ENCODE measurements at places on chromosomes 5 and 9. TPM values are rescaled to one million over a fixed set of nuclear protein-coding genes. Genes with fewer than 3 reads are reported as not detected.
A peak's percentile ranks its signal among the peaks of the same experiment; 100 is the strongest.

DNA sequence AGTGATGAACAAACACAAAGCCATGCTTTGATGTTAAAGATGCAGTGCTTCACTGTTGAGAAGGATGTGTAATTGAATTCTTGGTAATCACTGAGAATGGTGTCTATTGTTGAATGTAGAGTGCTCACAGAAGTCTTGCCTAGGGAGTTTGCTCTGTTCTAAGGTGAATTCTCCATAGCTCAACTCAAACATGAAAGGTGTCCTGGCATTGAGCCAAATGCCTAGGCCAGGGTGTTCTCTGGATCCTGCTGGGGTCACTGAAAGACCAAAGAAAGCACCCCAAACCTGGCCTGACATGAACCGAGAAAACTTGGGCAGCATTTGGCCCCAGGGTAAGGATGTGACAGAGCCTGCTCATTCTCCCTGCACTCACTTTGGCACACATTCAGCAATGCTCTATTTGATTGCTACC is 217.3 kb downstream of the ARL15 start:
- DNase-seq, result no peak

DNA sequence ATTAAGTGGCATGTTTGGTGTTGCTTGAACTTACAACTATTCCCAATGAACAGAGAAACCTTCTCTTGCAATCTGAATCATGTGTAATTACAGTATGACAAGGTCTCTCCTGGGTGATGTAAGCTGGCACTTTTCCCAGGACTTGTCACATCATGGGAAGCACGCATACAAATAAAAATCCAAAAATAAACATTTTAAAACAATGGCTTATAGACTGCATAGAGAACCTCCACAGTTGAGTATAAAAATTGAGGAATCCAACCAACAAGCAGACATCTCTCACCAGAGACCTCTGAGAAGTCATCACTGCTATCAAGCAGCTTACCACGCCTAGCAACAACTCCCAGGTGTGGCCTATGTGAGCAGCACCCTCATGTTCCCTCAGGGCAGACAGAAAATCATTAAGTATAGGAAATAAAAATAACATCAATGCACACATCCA is 3.9 kb downstream of the MLLT3 start:
- DNase-seq, result no peak

GRCh38 chr5:160230686-160231527 is 1.6 kb downstream of the FABP6 start:
- DNase-seq, result no peak

Gene MLANA
- not detected for total RNA-seq

Gene TAF11L14
- not detected for total RNA-seq

DNA sequence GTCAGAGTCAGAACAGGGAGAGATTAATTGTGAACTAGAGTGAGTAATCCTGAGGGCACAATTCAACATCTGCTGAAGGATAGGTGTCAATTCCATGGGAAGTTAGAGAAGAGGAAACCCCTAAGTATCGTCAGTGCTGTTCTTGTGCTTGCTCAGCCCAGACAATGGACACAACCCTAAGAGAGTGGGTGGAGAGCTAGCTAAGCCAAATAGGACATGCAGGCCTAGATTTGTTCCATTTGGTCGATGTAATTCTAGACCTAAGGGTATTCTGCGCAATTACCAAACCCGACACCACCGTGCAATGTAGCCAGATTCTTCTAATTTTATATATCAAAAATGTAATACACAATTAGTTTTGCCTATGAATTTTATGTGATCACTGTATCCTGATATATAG is 431.6 kb downstream of the SH3GL2 start:
- DNase-seq, result no peak

GRCh38 chr5:179864686-179865085 is 6.1 kb upstream of the MRNIP start:
- DNase-seq, result no peak

DNA sequence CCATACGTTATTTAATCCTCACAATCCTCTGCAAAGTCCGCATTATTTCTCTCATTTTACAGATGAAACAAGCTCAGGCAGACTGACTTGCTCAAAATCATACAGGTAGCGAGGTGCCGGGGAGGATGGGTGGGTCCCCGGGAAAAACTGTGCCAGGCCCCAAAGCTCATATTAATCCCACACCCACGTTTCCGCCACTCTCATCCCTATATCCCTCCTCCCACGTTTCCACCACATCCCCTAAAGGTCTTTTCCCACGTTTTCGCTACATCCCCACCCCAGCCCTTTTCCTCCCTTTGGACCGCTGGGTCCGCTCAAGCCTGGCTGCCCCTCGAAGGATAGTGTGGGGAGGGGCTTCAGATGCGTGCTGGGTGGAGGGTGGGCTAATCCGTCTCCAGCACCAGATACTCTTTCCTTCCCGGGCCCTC is 434 bp upstream of the FSD1L start:
- no peak for DNase-seq

Gene NR2F1
- 35.4 TPM for total RNA-seq

DNA sequence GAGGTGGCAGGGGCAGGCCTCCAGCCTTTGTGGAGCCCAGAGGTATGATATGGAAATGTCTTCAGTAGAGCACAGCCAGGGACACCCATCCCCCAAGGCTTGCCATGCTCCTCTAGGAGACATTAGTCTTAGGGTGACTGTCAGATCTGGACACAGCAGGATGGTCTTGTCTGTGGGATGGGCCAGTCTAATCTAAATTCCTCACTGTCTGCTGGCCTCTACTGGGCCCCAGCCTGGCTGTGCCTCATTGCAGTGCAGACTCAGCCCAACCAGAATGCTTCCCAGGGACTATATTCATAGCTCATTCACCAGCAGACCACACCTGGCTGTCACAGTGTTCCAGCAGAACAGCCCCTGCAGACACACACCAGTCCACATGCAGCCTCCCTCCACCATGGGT is 129.5 kb upstream of the MRPS30 start:
- no peak for DNase-seq

DNA sequence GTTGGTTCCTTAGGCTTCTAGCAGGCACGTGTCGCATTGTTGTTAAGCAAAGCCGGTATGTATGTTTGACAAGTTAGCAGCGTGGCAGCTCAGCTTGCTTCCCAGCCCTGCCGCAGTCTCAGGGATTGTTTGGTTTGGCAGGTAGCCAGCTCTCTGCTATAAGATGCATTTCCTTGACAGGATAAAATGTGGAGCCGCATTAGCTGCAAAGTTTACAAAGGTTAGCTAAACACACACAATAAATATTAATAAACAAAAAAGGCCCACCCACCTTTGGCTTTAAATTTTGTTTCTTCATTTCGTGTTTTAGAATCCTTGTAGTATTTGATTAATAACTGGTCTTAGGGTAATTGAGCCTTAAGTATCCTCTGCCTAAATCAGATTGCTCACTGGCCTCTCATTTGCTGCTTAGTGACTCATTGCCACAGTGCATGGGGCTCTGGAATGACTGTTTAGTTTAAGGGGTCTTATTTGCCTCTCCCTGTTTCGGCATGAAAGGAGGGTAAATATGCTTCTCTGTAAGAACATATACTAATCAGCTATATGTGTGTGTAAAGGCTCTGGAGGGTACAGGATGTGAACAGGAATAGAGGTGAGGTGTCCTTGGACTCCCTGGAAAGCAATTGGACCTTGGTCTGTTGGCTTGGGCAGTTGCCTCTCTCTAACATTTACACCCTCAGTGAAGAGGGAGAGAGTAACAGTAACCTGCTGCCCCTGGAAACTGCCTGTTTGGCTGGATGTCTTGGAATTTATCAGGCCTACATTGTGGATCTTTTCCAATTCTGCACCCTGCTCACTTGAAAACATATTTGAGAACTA is 122.0 kb downstream of the GDNF start:
- DNase-seq, result peak; percentile 20

DNA sequence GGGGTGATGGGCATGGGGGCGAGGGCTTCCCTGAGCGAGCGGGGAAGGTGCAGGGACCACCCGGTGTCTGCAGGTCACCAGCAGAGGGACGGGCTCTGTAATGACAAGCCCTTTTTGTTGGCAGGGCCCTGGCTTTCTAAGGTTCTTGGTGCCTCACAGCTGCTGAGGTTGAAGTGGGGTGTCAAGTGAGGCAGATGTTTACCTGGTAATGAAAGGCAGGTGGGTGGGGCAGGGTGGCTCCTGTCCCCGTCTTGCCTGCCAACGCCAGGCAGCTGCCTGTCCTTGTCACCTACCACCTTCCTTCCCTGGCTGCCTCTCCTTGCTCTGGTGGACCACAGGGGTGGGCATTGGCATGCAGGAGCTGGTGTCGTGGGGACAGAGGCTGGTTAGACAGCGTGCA is 41.0 kb upstream of the SEMA4D start:
- no peak for DNase-seq

DNA sequence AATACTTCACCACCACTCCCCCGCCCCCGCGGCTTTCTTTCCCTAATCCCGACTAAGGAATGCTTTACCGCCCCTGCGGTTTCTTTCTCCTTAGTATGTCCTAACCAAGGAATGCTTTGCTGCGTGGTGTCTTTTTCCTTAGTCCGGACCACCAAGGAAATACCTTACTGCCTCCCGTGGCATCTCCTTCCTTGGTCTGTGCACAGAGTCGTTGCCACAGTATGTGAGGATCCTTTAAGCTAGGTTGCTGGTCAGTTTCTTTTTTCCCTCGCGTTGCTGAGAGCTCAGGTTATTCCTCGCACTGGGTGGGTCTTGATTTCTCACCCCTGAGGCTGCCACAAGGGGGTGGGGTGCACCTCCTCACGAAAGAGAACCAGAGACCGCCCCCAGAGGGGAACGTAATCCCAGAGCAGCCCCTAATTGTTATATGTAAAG is 309.4 kb downstream of the NR3C1 start:
- no peak for DNase-seq

Gene PTGER4
- total RNA-seq, result 5.6 TPM

DNA sequence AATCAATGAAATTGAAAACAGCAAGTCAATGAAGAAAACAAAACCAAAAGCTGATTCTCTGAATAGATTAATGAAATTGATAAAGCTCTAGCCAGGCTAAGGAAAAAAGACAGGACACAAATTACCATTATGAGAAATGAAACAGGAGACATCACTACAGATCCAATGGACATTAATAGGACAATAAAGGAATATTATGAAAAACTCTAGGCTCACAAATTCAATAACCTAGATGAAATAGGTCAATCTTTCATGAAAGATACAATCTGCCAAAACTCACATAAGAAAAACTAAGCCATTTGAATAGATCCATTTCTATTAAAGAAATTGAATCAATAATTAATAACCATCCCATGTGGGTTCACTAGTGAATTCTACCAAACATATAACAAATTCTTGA is 37.3 kb downstream of the TTC23L start:
- DNase-seq, result no peak

Gene TRIM14
- total RNA-seq, result 3.1 TPM

Gene ZNF366
- total RNA-seq, result not detected

- no peak for DNase-seq
Measured at GRCh38 chr9:76116913-76117312, 226.4 kb downstream of the PCSK5 start.

Gene DTWD2
- 8.7 TPM for total RNA-seq

DNA sequence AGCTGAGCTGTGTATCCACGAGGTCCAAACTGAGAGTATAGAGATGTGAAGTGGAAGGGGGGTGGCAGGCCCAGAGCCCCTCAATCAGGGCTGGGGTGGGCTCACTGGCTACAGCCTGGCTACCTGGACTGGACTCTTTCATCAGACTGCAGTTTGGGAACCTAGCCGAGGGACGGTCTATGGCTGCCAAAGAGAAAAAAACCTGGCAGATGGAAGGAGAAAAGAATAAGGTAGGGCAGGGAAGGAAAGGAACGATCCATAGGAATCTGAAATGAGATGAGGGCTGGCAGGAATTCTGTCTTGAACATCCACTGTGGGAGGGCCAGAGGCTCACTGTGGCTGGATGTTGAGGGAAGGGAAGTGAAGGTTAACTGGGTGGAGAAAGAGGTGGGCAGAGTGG is 224.4 kb upstream of the PANK3 start:
- no peak for DNase-seq

GRCh38 chr5:2751592-2752021 is at the start of gene IRX2:
Gene IRX2 (minus strand): TSS chr5:2751677. CDS start chr5:2751413, 264 bp downstream.
- peak; percentile 72 for DNase-seq

Gene GKAP1
- total RNA-seq, result 22.0 TPM

Gene CAMK2A
- not detected for total RNA-seq

Gene C8G
- 1.1 TPM for total RNA-seq

Gene SNCB
- not detected for total RNA-seq

DNA sequence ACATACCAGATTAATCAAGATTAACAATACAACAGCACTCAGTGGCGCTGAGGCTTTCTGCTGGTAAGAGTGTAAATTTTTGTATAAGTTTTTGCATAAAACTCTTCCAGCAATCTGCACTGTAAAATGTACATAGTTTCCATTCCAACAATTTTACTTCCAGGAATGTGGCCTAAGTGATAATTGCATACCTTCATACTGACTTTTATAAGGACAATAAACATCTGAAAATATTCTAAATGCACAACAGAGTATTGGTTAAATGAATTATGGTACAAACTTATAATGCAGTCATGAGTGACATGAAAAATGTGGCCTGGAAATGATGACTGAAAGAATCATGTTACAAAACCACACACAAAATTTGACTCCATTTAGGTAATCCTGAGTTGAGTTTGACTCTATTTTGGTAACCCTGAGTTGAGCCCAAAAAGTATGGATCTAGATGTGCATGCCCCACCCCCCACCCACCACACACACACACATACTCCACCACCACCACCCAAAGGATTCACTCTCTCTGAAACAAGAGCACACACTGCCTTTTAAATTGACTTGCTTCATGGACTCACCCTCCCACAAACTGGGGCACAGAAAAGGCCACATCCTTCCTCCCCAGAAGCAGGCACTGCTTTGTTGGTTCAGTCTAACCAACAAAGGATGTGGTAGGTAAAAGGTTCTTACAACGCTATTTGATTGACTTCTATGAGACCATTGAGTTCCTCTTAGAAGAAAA is 137.6 kb downstream of the SUSD1 start:
- DNase-seq, result no peak

Gene WDR36
- 31.6 TPM for total RNA-seq

- no peak for DNase-seq
Measured at GRCh38 chr5:160278343-160278742, 34.0 kb downstream of the CCNJL start.

Gene TMC1
- not detected for total RNA-seq

- no peak for DNase-seq
Measured at GRCh38 chr9:18666986-18667772, 193.2 kb downstream of the ADAMTSL1 start.

- DNase-seq, result no peak
Measured at GRCh38 chr5:15516486-15516885, 16.5 kb downstream of the FBXL7 start.

Gene DNAH5
- total RNA-seq, result 1.4 TPM

Gene ARHGEF37
- total RNA-seq, result 2.4 TPM

DNA sequence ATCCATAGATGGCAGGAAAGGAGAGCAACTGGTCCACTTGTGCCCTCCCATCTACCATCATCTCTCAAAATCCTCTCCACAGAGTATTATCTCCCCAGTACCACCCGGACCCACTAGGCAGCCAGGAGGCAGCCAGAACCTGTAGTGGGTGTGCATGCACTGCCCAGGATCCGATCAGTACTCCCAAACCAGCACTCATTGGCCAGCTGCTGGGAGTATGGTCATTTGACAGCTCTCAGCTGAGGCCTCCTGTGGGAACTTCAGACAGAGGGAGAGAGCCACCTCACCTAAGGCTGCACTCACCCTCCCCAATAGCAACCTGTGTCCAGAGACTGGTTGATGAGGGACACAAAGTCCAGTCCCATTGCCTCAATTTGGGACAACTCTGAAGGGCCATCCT is 286.0 kb downstream of the TRIM36 start:
- DNase-seq, result no peak
